ENCODE measurements at places on chromosomes 11 and 22.

- no peak for DNase-seq
These were observed 10.1 kb downstream of the SYT12 start for GRCh38 chr11:67032830-67033551.

GRCh38 chr11:10925149-10925926, 67.5 kb upstream of the ZBED5 start:
- no peak for DNase-seq

DNA sequence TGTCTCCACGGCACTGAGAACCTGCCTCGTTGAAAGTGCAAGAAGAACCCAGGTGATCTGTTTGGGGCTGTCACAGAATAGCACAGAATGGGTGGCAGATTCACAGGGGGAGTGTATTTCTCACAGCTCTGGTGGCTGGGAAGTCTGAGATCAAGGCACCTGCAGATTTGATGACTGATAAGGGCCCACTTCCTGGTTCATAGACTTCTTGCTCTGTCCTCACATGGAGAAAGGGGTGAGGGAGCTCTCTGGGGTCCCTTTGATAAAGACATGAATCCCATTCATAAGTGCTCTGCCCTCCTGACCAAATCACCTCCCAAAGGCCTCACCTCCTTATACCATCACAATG, 198.5 kb upstream of the SORL1-AS1 start:
- no peak for DNase-seq

DNA sequence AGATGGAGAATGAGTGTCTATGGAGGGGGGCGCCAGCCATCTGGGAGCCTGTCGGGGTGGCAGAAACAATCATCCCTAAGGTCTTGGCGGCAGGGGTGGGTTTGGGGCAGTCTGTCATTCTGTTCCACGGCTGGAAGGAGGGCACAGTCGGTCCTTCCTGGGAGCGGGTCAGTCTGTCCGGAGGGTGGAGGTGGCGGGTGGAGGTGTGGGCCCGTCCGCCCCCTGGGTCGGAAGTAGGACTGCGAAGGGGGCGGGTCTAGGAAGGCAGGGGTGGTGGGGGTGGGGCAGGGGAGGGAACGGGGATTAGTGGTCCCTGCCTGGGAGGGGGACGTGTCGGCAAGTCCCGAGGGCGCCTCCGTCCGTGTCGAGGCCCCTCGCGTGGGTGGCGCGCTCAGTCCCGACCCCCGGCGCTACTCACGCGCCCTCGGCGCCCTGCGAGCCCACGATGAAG, 461 bp downstream of the TBC1D10A start:
- DNase-seq, result no peak

- DNase-seq, result no peak
These were observed 110.0 kb downstream of the FBXO7 start for GRCh38 chr22:32584650-32585049.

- no peak for DNase-seq
These were observed 149.8 kb downstream of the MPPED1 start for GRCh38 chr22:43561415-43562178.

DNA sequence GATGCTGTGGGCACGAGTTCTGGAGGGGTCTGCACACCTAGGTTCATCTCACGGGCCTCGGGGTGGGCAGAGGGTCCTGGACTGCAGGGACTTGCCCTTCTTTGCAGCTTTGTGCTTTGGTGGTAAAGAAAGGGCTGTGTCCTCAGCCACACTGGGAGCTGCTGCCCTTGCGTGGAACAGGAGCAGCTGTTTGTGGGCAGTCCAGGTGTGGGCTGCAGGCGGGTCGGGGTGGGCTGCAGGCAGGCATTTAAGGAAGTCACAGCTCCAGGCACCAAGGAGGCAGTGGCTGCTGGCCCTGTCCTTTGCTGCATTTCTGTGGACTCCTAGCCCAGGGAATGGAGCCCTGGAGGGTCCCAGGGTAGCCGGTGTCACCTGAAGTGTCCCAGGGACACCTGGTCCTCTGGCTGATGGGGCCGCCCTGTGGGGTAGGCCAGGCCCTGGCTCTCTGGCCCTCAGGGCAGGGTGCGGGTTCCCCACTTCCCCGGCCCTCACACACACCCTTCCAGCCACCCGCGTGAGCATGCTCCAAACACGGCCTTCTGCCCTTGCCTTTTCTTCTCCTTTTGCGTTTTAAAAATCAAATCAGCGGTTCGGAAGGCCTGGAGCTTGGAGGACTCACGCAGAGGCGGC, 1240.3 kb downstream of the BRD1 start:
- no peak for DNase-seq

DNA sequence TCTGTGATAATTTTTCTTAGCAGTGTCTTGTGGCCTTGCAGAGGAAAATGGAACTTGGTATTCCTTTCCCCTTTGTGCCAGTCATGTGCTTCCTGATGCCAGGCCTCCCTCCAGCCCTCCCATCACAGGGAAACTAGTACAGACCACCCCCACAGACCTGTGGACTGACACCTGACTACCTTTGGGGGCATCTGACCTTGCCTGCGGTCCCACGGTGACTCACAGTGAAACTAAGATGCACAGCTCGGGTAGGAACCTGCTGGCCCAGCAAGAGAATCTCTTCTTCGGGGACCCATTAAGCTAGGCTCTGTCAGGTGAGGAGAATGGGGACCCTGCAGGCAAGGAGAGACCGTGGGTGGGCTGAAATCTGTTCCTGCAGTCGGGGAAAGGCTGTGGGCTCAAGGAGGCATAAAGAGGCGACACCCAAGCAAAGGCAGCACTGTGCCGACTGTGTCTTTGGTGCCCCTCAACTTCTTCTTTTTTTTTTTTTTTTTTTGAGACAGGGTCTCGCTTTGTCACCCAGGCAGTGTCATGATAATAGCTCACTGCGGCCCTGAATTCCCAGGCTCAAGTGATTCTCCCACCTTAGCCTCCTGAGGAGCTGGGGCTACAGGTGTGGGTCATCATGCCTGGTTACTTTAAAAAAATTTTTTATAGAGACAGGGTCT, 20.8 kb upstream of the PEX26 start:
- no peak for DNase-seq

GRCh38 chr11:57490456-57491248, 24.9 kb downstream of the SLC43A1 start:
- DNase-seq, result no peak

DNA sequence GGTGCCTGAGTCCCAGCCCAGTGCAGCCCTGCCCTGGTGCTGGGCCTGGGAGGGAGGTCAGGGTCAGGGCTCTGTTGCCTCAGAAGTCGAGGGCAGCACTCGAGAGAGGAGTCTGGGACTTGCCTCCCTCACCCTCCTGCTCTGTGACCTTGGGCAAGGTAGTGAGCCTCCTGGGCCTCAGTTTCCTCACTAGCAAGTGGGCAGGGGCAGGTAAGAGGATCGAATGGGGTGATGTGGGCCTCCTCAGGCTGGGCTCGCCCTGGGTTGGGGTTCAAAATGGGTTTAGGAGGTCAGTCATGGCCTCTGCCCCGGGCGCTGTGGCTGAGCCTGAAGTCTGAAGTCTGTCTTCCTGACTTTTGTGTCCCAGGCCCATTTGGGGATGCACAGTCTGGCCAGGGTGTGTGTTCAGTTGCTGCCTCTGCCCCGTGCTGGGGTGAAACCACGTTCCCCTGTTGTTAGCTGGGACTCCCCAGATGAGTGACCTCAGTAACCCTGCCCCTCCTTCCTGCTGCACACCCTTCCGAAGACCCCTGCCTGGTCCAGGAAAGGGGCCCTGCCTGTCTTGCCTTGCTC, 40.9 kb upstream of the CELSR1 start:
- DNase-seq, result no peak

- DNase-seq, result no peak
These were observed 17.8 kb downstream of the MYO18B start for GRCh38 chr22:25759825-25760231.

GRCh38 chr11:2143799-2144543, 4.8 kb upstream of the IGF2 start:
- no peak for DNase-seq

DNA sequence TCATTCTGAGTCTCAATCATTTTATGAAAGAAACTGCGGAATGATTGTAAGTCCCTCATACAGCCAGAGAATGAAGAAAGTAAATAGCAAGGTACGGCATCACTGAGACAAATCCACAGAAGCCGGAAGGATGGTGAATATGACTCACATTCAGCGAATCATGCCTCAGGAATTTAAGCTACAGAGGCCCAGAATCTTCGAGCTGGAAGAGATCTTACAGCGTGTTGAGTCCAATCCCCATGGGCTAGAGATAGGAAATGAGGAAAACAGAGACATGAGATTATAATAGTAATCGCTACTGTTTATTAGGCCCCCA, 173.2 kb downstream of the KIF18A start:
- no peak for DNase-seq

DNA sequence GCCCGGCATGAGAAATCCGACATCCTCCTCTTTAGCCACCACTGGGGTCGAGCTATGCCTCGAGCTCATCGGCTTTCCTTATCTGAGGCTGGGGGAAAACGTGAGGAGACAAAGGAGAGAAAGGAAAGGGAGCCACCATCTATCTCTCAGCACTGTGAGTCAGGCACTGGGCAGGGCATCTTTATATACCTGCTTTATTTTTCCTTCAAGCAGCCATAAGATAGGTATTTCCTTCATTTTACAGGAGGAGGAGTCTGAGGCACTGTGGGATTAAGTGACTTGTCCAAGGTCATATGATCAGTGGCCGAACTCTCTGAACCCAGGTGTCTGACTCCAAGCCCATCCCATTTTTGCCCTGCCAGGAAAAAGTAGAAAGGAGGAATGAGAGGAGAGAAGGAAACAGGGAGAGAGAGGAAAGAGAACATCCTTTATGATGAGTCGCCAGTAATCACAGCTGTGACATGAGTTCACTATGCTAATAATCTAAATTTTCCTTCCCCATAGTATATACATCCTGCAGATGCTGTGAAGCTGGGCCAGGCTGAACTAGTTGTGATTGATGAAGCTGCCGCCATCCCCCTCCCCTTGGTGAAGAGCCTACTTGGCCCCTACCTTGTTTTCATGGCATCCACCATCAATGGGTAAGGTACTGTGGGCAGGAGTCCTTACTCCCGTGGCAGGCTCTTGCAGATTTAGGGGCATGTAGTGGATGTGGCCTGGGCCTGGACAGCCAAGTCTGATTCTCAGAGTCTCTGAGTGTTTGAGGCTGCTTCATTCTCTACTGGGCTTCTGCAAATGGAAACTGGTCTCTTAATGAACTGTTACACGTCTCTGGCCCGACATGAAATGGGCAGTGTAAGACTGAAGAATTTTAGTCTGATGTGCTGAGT, 21.8 kb downstream of the NAT10 start:
- no peak for DNase-seq

DNA sequence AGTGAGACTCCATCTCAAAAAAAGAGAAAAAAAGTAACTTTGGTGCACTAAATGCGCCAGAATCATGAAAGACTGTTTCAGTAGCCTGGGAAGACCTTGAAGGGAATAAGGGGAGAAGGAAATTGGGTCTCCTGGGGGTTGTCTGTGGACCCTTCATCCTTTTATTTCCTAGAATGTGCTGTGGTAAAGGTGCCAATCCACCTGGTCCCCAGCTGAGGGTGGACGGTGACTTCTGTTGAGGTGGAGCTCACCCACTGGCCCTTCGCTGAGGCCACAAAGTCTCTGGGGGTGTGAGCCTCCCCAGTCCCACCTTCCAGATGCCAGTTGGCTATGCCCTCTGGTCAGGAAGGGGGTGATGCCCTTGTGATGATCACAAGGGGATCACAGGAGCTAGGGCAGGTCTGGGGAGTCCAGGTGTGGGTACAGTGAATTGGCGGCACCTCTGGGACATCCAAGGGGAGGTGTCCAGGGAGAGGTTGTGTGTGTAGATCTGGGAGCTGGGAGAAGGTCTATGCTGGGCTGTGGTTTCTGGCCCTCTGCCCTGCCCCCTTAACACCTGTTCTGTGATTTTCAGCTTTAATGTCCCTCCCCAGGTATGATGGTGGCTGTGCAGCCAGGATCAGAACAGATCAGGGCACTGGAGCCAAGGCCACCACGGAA, 34.2 kb upstream of the LMO1 start:
- no peak for DNase-seq

All from stimulated activated CD4-positive, alpha-beta T cell treated with anti-CD3 and anti-CD28 coated beads, Interleukin-2, amount 100 ng/mL, for 4 hours (primary cell).